ELR (cell line): ENCODE measurements at places on chromosomes 5 and 9.
A peak's percentile ranks its signal among the peaks of the same experiment; 100 is the strongest.

DNA sequence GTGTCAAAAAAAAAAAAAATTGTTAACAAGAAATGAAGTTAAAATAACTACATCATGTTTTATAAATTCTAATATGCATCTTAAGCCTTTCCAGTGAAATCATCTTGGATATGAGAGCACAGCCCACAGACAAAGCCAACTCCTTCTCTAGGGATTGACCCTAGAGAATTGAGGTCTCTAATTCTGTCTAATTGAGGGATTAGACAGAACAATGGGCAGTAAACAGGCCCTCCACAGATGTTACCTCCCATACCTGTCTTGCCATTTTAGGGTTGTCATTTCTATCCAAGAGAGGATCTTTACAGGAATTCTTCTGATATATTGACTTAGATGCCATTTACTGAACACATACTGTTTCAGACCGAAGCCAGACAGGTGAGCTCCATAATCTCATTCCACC is 42.3 kb downstream of the NSG2 start:
- no peak for DNase-seq

GRCh38 chr9:31183866-31184265 is 1200.6 kb upstream of the ACO1 start:
- no peak for DNase-seq

GRCh38 chr9:98168941-98169488 is 23.4 kb downstream of the CORO2A start:
- DNase-seq, result peak; percentile 75

- peak; percentile 93 for DNase-seq
Measured at GRCh38 chr5:40381676-40382363, 297.9 kb upstream of the PTGER4 start.

DNA sequence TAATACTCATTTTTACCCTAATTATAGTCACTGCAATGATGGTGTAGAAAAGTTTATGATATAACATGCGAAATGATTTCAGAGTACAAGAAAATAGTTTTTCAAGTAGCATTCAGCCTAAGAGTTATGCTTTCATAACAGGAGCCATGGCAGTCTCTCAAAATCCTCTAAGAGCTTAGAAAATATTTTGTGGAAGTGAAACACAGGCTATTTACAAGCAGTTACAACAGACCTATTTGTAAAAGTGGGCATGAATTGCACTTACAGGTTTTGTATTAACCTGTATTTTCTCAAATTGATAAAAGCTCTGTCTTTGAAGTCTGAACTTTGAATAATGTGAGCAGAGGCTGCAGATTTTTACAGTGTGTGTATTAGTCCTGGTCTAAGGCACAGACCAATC is 523.3 kb downstream of the LRRC70 start:
- DNase-seq, result no peak

DNA sequence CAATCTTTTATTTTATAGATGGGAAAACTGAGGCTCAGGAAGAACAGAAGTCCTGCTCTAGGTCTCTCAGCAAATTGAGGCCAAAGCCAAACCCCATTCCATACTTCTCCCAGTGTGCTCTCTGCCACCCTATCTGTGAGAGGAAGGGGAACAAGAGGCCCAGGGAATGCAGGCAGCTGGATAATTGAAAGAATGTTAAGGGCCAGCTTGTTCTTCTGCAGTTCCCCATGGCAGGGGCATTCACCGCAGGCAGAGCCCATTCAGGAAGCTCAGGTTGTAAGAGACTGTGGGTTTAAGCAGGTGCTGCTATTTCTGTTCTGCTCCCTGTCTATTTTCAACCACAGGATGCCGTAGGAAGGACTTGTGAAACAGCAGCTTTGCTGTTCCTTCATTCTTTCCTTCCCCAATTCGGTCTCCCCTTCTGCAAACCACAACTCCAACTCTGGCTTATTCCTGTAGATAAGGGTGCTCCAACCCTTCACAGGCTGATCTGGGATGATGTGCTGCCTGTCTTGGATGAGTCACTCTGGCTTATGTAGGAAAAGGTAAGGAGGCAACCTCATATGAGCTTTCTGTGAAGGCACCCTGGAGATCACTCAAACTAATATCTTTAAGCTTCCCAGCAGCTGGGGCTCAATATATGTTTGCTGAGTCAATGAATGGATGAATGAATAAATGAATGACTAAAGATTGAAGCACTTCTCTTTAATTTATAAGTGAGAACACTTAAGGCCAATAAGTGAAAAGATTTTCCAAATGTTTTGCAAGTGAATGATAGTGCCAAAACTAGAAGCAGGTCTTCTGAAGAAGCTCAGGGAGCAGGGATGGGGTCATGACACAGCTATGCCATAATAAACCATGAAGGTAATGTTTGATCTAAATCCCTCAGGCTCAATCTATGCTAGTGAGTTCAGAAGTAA is 377.6 kb downstream of the BRINP1 start:
- DNase-seq, result no peak

DNA sequence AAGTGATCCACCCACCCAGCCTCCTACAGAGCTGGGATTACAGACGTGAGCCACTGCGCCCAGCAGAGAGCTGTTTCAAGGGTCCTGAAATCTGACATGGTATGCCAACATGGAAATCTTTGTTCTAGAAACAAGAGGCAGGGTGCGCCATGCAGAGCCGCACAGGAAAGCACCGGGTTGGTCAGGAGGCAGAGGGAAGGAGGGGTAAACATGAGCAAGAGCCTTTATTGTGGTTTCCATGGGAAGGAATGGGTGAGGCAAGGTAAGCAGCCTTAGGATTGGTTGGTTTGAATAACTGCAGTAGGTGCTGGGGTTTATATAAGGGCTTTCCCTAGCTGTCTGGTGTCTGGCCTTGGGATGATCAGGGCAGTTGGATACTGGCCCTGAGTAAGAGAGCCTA is 5.5 kb upstream of the EXOSC2 start:
- DNase-seq, result no peak

DNA sequence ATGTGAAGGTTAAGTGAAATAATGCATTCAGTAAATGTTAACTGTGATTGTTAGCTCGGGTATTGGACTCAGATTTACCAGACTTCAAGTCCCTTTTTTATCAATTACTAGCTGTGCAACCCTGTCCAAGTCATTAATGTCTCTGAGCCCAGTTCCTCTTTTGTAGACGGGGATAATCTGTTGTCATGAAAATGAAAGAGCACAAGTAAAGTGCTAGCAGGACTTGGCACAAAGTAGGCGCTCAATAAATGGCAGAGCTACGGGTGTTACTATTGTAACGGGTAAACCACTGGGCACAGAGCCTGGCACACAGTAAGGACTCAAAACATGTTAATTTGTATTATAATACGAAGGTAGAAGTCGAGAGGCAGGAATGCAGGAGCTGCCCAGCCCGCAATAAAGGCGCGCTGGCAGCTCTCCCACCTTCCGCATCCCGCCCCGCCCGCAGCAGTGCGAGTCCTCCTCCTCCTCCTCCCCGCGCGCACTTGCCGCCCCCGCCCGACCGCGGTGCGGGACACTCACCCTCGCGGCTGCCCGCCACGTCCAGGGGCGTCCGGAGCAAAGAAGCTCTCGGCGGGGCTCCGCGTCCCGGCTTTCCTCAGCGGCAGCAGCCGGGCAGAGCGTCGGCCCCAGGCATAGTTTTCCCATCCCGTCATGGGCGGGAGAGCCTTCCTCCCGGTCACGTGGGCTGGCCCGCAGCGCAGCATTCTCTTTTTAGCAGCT is at the start of gene C1QTNF2:
Gene C1QTNF2, minus strand, starts transcription at position 637 of the 723 bp plus-strand sequence. CDS start 15,615 bp downstream, outside the sequence.
- DNase-seq, result peak; percentile 77

- no peak for DNase-seq
Measured at GRCh38 chr5:177040814-177041420, 18.4 kb downstream of the ZNF346 start.

- DNase-seq, result peak; percentile 55
Measured at GRCh38 chr5:171580502-171581265, 161.2 kb downstream of the FGF18 start.

DNA sequence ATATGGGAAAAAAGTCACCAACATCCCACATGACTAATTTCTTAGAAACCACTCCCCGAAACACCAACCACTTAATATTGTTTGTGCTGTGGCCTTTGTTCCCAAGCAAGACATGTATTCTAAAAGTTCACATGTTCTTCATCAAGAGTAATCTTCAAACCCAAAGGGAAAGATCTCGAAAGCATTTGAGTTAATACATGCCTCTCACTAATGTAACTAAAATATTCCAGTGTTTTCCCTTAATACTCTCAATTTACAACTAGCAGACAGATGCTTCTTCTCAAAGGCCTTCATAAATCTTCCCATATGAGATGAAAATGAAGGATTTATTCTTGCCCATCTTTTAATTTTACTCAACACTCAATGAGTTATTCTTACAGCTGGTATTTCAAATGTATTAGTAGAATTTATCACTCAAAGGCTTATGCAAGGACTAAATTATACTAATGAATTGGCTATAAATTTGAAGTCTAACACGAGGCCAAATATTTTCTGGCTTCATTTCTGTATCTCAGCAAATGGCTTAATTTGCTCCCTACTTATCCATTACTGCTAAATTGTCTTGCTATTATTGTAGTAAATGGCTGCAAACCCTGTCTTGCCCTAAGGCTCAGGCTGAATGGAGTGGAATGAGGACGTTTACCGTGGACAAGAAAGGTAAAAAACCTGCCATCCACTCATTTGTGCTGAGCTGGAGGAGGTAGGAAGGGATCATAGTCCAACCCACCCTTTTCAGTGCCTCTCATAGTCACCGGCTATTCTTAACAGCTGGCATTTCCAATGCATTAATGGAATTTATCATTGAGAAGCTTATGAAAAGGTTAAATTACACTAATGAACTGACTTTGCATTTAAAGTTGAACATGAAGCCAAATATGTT is 474.4 kb downstream of the RASEF start:
- DNase-seq, result no peak
